ENCODE measurements at places on chromosomes 5 and 9.

GRCh38 chr5:179509845-179510244, 40.5 kb upstream of the RUFY1 start:
- no peak for DNase-seq

DNA sequence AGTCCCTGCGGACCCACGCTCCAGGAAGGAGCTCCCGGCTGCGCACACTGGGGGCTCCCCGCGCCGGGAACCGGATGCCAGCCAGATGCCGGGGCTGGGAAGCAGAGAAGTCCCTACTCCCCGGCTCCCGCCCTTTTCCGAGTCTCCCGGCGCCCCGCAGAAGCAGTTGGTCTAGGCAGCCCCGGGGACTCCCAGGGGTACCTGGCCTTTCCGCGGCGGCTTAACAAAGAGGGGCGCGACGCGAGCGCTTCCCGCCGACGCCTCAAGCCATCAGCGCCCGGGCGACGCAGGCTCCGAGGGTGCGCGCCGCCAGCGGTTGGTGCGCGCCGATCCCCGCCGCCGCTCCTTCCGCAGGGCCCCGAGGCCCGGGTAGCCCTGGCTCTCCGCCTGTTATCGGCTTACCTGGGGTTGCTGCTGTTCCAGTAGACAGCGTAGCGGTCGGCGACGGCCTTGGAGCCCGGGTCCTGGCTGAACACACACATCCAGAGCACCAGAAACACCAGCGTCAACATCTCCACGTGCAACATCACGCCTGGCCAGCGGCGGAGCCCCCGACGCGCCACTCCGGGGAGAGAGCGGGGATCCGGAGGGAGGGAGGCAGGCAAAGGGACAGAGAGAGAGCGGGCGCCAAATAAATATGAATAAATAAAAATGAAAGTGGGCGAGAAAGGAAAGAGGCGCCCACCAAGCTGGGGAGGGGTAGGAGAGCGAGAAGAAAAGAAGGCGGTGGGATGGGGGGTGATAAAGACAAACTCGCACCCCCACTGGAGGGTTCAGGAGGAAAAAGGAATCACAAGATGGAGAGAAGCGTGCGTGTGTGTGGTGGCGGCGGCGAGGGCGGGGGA, 428 bp downstream of the EFNA5 start:
- peak; percentile 41 for DNase-seq

GRCh38 chr5:13480834-13481233, 463.7 kb downstream of the DNAH5 start:
- DNase-seq = no peak

GRCh38 chr5:87266914-87267573, 639 bp upstream of the RASA1 start:
- DNase-seq = no peak

- peak; percentile 62 for DNase-seq
Measured at GRCh38 chr5:120734033-120734432, 269.9 kb downstream of the PRR16 start.

GRCh38 chr5:149849280-149849965, 95.2 kb downstream of the PDE6A start:
- DNase-seq = no peak

GRCh38 chr5:20254748-20255147, 266.7 kb upstream of the CDH18 start:
- DNase-seq = no peak

GRCh38 chr5:9124838-9125237, 421.0 kb downstream of the SEMA5A start:
- DNase-seq = no peak

DNA sequence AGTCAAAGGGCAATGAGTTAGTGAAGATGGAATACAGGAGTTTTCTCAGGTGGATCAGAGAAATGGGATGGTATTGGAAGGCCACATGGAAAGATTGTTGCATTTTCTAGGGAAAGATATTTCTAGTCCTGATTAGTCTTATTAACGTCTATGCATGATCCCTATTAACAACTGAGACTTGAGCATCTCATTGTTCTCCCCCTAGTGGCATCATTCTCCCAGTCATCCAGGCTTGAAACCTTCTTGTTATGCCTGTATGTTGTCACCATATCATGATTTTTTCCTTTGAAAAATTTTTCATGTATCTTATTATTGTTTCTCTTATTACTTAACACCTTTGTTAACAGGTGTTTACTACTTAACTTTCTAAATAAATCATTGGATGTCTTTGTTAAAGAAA, 34.4 kb downstream of the KIF2A start:
- no peak for DNase-seq

GRCh38 chr9:87531370-87532295, 34.0 kb downstream of the DAPK1 start:
- no peak for DNase-seq

DNA sequence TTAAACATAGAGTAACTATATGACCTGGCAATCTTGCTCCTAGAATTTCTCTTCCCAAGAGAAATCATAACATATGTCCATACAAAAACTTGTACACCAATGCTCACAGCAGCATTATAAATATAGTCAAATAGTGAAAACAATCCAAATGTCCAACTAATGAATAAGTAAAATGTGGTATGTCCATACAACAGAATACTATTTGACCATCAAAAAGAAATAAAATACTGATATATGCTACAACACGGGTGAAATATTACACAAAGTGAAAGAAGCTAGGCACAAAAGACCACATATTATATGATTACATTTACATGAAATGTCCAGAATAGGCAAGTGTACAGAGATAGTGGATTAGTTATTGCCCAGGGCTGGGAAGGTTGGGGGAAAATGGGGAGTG, 41.4 kb downstream of the PSMB7 start:
- DNase-seq = no peak

DNA sequence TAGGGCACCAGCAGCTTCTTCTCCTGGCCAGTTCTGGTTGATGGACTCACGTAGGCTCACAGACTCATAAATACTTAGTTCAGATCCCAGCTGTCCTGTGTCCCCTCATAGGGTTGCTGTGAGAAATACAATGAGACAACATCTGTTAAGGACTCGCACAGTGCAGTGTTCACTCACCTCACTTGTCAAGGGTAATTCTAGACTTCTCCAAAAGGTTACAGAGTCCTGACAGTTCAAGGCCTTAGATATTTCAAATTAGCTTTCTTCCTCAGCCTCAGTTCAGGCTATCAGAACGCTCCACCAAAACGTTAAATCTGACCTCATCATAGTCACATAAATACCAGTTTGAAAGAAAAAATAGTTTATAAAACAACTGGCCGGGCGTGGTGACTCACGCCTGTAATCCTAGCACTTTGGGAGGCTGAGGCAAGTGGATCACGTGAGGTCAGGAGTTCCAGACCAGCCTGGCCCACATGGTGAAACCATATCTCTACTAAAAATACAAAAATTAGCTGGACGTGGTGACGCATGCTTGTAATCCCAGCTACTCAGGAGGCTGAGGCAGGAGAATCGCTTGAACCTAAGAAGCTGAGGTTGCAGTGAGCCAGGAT, 106.3 kb downstream of the UGCG start:
- no peak for DNase-seq

- peak; percentile 46 for DNase-seq
Measured at GRCh38 chr5:172820046-172820767, 13.8 kb upstream of the ERGIC1 start.

DNA sequence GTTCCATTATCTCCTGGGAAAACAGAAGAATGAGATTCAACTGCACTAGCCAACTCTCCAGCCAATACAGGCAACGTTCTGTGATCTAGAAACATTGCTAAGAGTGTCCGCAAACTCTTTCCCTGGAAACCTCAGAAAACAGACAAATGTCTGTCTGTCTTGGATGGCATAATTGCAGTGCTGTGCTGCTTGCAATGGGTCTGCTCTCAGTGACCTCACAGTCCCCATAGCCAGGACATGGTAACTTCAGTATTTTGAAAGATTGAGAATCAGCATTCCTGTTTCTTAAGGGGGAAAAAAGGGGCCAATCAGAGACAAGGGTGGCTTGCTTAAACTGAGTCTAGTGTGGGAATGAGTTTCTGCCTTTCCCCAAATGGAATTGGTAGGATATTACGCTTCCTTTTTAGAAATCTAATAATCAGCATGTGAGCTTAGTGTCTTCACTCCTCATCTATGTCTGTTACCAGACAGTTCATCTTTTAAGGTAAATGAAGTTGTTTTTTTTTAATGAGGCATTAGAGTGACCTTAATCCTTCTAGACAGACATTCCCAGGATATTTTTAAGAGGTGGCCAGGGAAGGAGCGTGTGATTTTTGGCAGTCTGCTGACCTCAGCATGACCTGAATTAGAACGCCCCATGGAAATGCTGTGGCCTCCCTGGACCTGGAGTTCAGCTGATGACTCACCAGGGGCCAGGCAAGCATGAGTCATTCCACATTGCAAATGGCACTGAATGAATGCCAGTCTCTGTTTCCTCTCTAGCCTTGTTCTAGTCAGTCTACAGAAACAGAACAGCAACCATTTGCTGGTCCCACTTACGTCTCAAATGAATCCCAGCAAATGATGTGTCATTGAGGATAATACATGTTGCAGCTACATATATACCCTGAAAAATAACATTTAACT, 210.2 kb upstream of the ACTBL2 start:
- peak; percentile 91 for DNase-seq

- no peak for DNase-seq
Measured at GRCh38 chr9:129561594-129562281, 59.2 kb downstream of the C9orf50 start.

Data from AG20443 (cell line).